ENCODE measurements at places on chromosomes 5 and 9. TPM values are rescaled to one million over a fixed set of nuclear protein-coding genes. Genes with fewer than 3 reads are reported as not detected.
A peak's percentile ranks its signal among the peaks of the same experiment; 100 is the strongest.

Gene STOML2
- 250 TPM for total RNA-seq

Gene MEGF10
- not detected for total RNA-seq

Gene PELO
- 49.7 TPM for total RNA-seq

Gene BHMT2
- 0.56 TPM for total RNA-seq

Gene ANKRD34B
- total RNA-seq, result not detected

Gene BTNL3
- not detected for total RNA-seq

Gene GFRA3
- not detected for total RNA-seq

Gene FOXI1
- not detected for total RNA-seq

Gene SIL1
- 61.4 TPM for total RNA-seq

Gene ADGRD2
- total RNA-seq, result not detected

Gene CYSRT1
- not detected for total RNA-seq

Gene FAM174A
- total RNA-seq, result 2.7 TPM

Gene PCDHB4
- not detected for total RNA-seq

Gene ACTBL2
- 1.7 TPM for total RNA-seq

Gene SPINK7
- not detected for total RNA-seq

Gene RETREG1
- not detected for total RNA-seq

Gene CCL28
- under 0.01 TPM for total RNA-seq

Gene PDE6A
- total RNA-seq, result not detected

Gene GADD45G
- not detected for total RNA-seq

Gene C5orf15
- 35.1 TPM for total RNA-seq

Gene LCN6
- total RNA-seq, result not detected

- no peaks in the 10 kb centered on the region for H3K36me3 ChIP-seq
- no peaks in the 10 kb centered on the region for H3K4me1 ChIP-seq
- no peak overlapping the region for H3K27ac ChIP-seq
- H3K4me3 ChIP-seq, result no peak overlapping the region
- DNase-seq, result no peak
These were observed 248.8 kb downstream of the MCTP1 start for GRCh38 chr5:95035891-95036685.

GRCh38 chr9:96025995-96026602, 150.6 kb downstream of the ERCC6L2 start:
- no peak overlapping the region for H3K4me3 ChIP-seq
- peaks cover 77% of the 10 kb centered on the region for H3K27me3 ChIP-seq
- DNase-seq, result no peak
- no peak overlapping the region for H3K27ac ChIP-seq
- no peaks in the 10 kb centered on the region for H3K36me3 ChIP-seq

DNA sequence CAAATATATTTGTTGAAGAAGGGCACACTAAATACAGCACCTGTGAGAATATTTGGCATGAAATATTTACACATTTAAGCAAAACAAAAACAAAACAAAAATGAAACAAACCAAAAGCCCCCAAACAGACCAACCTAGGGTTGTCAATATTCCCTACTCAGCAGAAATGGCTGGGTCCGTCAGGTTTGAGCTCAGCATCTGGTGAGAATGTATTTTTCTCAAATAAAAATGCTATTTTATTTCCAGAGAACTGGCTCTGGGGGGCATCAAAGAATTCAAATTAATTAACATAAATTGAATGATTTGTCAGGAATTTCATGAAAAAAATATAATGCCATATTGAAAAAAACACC, 142.8 kb upstream of the COL5A1 start:
- H3K4me1 ChIP-seq, result peaks cover 27% of the 10 kb centered on the region
- DNase-seq, result no peak
- H3K27ac ChIP-seq, result no peak overlapping the region
- no peaks in the 10 kb centered on the region for H3K27me3 ChIP-seq
- no peak overlapping the region for H3K4me3 ChIP-seq

DNA sequence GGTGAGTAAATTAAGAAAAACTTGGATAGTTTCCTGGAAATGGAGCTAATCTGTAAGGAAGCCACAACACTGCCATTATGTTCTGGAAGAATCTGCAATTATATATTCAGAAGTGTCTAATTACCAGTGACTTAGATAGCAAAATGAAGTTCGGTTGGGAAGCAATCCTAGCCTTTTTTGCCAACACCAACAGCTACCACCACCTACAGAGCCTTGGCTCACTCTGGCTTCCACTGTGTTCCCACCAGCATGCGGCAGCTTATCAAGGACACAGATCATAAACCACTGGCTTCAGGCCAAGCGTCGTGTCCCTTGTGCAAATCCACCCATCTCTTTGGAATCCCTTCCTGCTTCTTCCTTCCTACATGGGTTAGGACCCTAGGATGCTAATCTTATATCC, 118.0 kb upstream of the PCA3 start:
- no peak overlapping the region for H3K4me3 ChIP-seq
- no peaks in the 10 kb centered on the region for H3K36me3 ChIP-seq
- H3K4me1 ChIP-seq, result peaks cover 4% of the 10 kb centered on the region
- DNase-seq, result no peak
- H3K27ac ChIP-seq, result no peak overlapping the region

GRCh38 chr5:107485184-107485583, 185.6 kb downstream of the EFNA5 start:
- peaks cover 3% of the 10 kb centered on the region for H3K4me1 ChIP-seq
- no peaks in the 10 kb centered on the region for H3K27me3 ChIP-seq
- DNase-seq, result no peak
- no peak overlapping the region for H3K4me3 ChIP-seq
- H3K27ac ChIP-seq, result no peak overlapping the region
- H3K36me3 ChIP-seq, result no peaks in the 10 kb centered on the region

DNA sequence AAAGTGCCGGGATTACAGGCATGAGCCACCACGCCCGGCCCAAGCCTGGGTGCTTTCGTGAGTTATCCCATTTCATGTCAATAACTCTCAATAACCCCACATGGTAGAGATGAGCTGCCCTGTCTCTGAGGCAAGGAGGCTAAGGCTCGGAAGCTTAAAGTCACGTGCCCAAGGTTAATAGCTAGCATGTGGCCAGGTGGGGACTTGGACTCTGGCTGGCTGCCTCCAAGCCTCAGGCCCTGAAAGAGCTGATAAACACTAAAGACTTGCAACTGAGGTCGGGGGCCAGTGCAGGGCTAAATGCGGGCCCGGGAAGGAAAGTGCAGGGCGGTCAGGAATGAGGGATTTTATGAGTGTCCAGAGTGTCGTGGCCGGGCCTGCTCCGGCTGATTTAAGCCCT, 30.9 kb upstream of the BARHL1 start:
- no peaks in the 10 kb centered on the region for H3K36me3 ChIP-seq
- no peak overlapping the region for H3K27ac ChIP-seq

DNA sequence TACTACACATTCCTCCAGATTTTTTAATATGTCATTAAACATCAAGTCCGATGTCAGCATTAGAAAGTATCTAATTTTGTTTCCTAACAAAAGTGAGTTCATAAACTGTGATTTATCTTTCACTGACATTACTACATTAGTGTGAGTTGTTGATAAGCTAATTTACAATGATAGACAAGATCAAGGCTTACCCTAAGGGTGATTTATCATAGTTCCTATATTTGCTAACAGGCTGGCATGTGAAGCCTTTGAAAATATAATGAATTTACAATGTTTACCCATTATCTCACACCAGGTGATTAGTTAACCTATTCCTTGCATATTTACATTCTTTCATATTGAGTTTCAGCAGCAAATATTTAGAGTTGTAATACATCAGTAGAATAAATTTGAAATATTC, 1096.9 kb upstream of the NUDT12 start:
- H3K4me3 ChIP-seq, result no peak overlapping the region
- no peaks in the 10 kb centered on the region for H3K27me3 ChIP-seq
- no peak overlapping the region for H3K27ac ChIP-seq

- no peaks in the 10 kb centered on the region for H3K36me3 ChIP-seq
- H3K4me1 ChIP-seq, result peaks cover 3% of the 10 kb centered on the region
- H3K27ac ChIP-seq, result no peak overlapping the region
- H3K4me3 ChIP-seq, result no peak overlapping the region
These were observed 77.1 kb upstream of the SUSD1 start for GRCh38 chr9:112252194-112252593.

GRCh38 chr9:109372246-109372645, 51.4 kb upstream of the EPB41L4B start:
- H3K4me1 ChIP-seq, result no peaks in the 10 kb centered on the region
- H3K36me3 ChIP-seq, result no peaks in the 10 kb centered on the region
- no peaks in the 10 kb centered on the region for H3K27me3 ChIP-seq
- H3K27ac ChIP-seq, result no peak overlapping the region
- H3K4me3 ChIP-seq, result no peak overlapping the region
- DNase-seq, result no peak

- peaks cover 2% of the 10 kb centered on the region for H3K36me3 ChIP-seq
- no peak overlapping the region for H3K4me3 ChIP-seq
- peak overlapping the region; percentile 21 for H3K27ac ChIP-seq
These were observed 47.0 kb downstream of the APC start for GRCh38 chr5:112784726-112785125.

- no peak overlapping the region for H3K27ac ChIP-seq
- no peaks in the 10 kb centered on the region for H3K27me3 ChIP-seq
- H3K4me3 ChIP-seq, result no peak overlapping the region
- peak; percentile 47 for DNase-seq
- H3K4me1 ChIP-seq, result peaks cover 14% of the 10 kb centered on the region
These were observed 29.2 kb upstream of the ECM2 start for GRCh38 chr9:92564982-92565381.

DNA sequence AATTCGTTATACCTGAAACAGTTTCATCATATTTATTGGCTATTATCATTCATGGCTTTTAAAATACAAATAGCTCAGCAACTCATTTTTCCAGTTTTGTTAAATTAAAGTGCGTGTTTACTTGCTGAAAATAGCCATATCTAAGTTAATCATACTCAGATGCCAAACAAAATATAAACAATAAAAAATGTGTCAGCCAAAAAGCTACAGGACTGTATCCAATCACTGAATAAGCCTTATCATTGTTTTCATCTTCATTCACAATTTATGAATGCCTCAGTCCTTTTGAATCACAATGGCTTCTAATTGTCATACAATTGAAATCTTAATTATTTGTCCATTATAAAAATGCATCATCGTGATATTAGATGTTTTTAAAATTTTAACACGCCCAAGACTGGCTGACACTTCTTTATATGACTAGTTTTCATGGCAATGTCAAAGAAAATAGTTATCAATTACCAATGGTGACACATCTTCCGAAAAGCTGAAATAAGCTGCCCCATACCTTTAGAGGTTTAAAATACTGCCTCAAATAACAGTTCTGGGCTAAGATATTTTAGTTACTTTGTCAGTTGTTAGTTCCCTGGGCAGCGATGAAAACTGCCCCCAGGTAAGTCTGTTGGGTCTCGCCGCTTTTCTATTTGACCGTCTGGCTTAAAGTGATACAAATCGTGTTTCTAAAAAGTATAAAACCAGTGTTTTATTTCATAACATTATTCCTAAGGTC, 1.8 kb downstream of the NFIB start:
- H3K4me1 ChIP-seq, result no peaks in the 10 kb centered on the region
- no peak for DNase-seq

DNA sequence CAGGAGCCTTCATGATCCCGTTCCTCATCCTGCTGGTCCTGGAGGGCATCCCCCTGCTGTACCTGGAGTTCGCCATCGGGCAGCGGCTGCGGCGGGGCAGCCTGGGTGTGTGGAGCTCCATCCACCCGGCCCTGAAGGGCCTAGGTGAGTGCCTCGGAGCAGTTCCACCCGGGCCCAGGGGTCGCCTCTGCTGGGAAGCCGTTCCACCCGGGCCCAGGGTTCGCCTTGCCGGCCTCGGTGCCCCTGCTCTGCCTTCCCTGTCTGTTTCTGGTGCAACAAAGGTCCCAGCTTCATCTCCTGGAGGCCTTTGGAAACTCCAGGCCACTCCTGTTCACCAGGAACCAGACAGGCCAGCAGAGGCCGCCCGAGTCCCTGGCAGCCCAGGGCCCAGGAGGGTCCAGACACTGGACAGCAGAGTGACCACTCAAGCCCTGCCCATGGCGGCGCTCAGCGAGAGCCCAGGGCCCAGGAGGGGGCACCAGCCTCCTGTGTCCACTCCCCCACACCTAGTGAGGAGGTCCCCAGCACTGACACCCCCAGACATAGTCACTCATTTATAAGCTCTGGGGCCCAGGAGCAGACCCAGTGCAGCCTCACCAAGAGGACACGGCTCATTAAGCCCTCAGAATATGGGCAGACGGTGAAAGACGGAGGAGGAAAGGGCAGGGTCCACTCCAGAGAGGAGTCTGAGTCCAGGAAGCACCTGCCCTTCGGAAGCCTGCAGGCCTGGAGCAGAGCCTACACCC, 7.5 kb downstream of the SLC6A19 start:
- DNase-seq, result no peak
- no peak overlapping the region for H3K27ac ChIP-seq
- H3K4me1 ChIP-seq, result peaks cover 3% of the 10 kb centered on the region

- no peak overlapping the region for H3K4me3 ChIP-seq
- H3K27ac ChIP-seq, result no peak overlapping the region
- peaks cover 6% of the 10 kb centered on the region for H3K27me3 ChIP-seq
- no peaks in the 10 kb centered on the region for H3K4me1 ChIP-seq
- no peaks in the 10 kb centered on the region for H3K36me3 ChIP-seq
These were observed 116.7 kb upstream of the EGFLAM start for GRCh38 chr5:38141665-38142064.

- no peaks in the 10 kb centered on the region for H3K36me3 ChIP-seq
- DNase-seq, result peak; percentile 15
- peaks cover 3% of the 10 kb centered on the region for H3K4me1 ChIP-seq
- H3K4me3 ChIP-seq, result no peak overlapping the region
- no peak overlapping the region for H3K27ac ChIP-seq
These were observed 58.8 kb downstream of the MAN2A1 start for GRCh38 chr5:109748546-109748945.

DNA sequence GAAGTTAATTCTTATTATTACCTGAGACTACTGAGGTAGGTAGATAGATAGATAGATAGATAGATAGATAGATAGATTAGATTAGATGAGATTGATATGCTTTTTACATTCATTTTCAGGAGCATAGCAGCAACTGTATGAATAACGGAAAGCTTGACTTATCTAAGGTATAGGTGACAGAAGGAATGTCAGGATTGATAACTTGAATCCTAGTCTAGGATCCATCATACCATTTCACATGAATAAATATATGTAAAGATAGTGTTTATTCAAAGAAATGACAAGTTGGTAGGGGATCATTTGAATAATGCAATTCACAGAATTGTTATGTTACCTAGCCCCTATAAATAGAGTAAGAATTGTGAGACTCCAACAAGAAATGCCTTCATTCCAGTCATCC, 1008.2 kb downstream of the CDH12 start:
- H3K4me1 ChIP-seq, result no peaks in the 10 kb centered on the region
- H3K36me3 ChIP-seq, result no peaks in the 10 kb centered on the region
- H3K27ac ChIP-seq, result no peak overlapping the region
- DNase-seq, result no peak

DNA sequence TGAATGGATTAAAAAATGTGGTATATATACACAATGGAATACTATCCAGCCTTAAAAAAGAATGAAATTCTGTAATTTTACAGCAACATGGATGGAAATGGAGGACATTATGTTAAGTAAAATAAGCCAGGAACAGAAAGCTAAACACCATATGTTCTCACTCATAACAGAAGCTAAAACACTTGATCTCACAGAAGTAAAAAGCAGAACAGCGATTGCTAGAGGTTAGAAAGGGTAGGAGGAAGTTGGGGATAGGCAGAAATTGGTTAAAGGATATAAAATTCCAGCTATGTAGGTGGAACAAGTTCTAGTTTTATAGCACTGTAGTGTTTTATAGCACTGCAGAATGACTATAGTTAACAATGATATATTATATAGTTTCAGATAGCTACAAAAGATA, 15.8 kb downstream of the MARCHF3 start:
- no peaks in the 10 kb centered on the region for H3K36me3 ChIP-seq
- H3K4me1 ChIP-seq, result peaks cover 4% of the 10 kb centered on the region
- no peak overlapping the region for H3K4me3 ChIP-seq
- no peak for DNase-seq
- no peaks in the 10 kb centered on the region for H3K27me3 ChIP-seq
- no peak overlapping the region for H3K27ac ChIP-seq

GRCh38 chr9:14103115-14103514, 210.8 kb downstream of the NFIB start:
- DNase-seq, result peak; percentile 23
- H3K36me3 ChIP-seq, result no peaks in the 10 kb centered on the region
- no peak overlapping the region for H3K27ac ChIP-seq
- no peaks in the 10 kb centered on the region for H3K4me1 ChIP-seq
- no peak overlapping the region for H3K4me3 ChIP-seq

Measured in IMR-90 (cell line).